ENCODE measurements at places on chromosomes 16 and 17.

GRCh38 chr17:68498479-68499326 is 13.5 kb upstream of the PRKAR1A start:
- no peak for DNase-seq

DNA sequence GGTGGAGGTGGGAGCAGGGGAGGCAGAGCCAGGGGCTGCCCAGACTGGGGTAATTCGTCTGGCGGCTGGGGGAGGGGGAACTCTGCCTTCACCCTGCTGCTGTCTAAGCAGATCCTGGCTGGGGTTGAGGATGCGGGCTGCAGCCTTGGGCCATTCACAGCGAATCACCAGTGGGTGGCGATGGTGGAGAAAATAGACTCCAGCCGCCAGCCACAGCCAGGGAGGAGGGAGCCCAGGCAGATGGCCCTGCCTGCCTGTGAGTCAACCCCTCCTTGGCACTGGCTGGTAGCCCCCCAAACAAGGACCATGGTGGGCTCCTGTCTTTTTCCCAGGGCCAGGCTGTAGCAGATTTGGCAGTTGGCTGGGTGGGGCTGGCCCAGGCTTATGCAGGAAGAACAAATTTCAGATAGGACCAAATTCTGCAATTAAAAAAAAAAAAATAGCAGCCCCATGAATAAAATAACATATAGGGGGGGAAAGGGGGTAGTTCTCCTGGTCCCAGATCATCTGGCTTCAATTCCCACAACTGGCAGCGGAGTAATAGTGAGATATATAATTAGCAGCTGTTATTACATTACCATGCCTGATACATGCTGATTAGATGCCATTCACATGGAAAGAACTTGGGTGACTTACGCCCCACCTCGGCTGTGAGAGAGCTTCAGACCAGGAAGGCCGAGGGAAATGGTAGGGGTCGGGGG is 41.5 kb upstream of the CDH5 start:
- DNase-seq: no peak

- DNase-seq: no peak
Measured at GRCh38 chr17:37060928-37061327, 112.2 kb downstream of the AATF start.

GRCh38 chr17:55567240-55568214 is 56.3 kb upstream of the SMIM36 start:
- no peak for DNase-seq

- no peak for DNase-seq
Measured at GRCh38 chr16:80375973-80376372, 164.8 kb upstream of the DYNLRB2 start.
